ENCODE measurements at places on chromosomes 6 and 20.

DNA sequence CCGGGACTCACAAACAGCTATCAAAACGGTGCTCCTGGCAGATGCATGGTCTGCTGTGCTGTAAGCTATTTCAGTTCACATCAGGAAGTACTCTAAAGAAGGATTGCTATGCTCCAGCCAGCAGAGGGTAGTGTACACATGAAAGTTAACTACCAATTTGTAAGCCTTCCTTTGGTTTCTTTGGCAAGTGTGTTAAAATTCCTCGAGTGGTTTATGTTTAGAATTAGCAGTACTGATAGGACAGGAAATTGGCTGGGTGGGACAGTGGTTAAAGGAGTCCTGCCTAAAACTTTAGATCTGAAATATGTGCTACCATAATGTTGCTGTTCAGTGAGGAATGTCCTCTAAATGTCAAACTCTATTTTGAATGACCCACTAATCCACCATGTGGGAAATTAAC lies 47.4 kb downstream of the TRMT11 start:
- DNase-seq: peak; percentile 4

- no peak for DNase-seq
These were observed 100.6 kb upstream of the EMILIN3 start for GRCh38 chr20:41467220-41467619.

DNA sequence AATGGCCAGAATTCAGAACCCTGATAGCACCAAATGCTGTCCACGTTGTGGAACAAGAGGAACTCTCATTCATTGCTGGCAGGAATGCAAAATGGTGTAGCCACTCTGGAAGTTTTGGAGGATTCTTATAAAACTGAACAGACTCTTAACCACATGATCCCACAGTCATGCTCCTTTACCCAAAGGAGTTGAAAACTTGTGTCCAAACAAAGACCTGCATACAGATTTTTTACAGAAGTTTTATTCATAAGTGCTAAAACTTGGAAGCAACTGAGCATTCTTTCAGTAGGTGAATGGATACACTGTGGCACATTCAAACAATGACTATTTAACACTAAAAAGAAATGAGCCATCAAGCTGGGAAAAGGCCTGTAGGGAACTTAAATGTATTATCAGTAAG lies 32.5 kb downstream of the PREP start:
- no peak for DNase-seq

- no peak for DNase-seq
These were observed 99.1 kb downstream of the ALDH8A1 start for GRCh38 chr6:134850721-134851305.

GRCh38 chr6:51139950-51140385 lies 321.3 kb downstream of the TFAP2B start:
- no peak for DNase-seq

GRCh38 chr20:32155017-32155981 lies 45.8 kb downstream of the TM9SF4 start:
- peak; percentile 37 for DNase-seq

DNA sequence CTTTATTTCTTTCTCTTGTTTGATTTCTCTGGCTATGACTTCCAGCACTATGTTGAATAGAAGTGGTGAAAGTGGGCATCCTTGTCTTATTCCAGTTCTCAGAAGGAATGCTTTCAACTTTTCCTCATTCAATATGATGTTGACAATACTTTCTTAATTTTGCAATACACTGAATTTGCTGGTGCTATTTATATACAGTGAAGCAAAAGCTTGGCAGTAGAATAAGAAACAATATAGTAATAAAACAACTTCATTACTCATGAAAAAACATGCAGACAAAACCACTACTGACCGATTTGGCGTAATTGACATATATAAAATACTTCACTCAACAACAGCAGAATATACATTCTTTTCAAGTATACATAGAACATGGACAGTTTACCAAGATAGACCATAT lies 96.4 kb downstream of the CFAP61 start:
- DNase-seq: no peak

DNA sequence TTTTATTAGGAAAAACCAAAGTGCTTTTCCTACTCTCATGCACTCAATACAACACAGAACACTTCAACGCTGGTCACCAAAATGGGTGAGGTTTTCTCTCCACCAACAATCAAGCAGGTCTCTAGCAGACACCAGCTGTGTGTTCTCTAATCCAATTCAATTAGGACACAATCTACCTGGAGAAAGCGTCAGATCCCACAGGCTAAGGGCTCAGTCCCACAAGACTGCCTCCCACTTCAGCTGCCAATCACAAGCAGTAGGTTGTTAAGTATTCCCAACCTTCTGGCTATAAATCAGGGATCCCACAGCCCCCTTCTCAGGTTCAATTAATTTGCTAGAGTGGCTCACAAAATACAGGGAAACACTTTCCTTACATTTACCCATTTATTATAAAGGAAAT lies 47.7 kb downstream of the STMND1 start:
- DNase-seq: no peak

DNA sequence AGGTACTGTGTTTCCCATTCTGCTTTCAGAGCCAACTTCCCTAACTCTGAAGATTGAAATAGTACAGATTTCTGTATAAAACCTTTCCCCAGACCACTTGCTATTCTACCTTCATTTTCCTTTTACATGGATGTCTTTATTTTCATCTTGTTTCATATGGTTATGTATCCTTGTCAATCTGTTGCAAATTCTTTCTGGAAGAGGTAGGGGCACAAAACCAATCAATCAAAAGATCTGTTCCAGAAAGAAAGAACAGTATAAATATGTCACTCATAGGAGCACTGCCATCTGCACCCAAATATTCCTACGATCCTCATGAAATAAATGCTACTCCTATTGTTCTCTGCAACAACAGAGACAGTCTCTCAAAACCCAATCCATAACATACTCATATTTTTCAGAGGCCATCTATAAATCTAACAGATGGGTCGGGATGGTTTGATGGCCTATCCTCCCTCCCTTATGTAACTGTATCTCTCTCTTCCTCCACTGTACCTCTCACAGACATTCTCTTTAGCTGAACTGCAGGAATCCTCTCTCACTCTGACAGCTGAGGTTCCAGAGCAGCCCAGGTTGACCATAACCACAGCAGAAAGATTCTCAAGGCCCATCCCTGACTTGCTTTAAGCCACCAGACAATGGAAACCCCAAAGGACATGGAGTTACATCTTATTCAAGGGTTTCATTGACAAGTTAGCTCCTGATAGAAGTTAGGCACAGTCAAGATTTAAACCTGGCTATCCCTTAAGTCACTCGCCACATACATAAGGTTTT lies 112.8 kb downstream of the ZMYND8 start:
- no peak for DNase-seq

- DNase-seq: no peak
These were observed 3.4 kb upstream of the SRC start for GRCh38 chr20:37342231-37343177.

- no peak for DNase-seq
These were observed 520.8 kb downstream of the KIF16B start for GRCh38 chr20:16052456-16052855.

GRCh38 chr6:130742131-130742681 lies 85.0 kb upstream of the SMLR1 start:
- no peak for DNase-seq

DNA sequence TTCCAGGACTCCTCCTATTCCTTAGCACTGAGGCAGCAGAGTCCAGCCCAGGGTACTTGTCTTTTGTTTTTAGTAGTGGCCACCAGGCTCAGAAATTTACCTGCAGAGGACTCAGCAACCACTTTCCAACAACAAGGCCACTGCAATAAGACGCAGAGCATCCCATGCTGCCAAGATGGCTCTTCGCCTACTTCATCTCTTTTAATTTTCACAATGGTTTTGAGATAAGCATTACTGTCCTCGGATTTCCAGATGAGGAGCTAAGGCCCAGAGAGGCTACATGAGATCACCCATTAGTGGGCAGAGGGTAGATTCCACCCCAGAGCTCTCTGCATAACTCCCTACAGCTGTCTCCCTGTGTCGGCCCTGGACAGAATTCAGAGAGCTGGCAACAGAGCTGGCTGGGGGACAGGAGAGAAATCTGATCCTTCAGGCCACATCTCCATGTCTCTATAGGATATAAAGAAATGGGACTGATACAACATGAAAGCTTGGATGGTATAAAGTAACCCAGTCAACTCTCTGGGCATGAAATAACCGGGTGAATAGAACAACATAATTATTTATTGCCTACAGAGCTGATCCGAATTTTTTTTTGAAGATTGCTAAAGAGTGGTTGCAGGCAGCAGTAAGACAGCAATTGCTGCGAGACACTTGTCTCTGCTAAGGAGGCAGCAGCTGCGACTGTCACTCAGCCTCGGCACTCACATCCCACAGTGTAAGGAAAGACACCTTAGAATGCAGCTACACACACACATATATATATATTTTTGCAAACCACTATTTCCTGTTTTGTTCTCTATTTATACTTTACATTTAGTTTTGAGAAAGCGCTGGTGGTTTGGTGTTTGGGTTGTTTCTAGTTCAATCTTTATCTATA lies 37.2 kb downstream of the SCML4 start:
- no peak for DNase-seq

DNA sequence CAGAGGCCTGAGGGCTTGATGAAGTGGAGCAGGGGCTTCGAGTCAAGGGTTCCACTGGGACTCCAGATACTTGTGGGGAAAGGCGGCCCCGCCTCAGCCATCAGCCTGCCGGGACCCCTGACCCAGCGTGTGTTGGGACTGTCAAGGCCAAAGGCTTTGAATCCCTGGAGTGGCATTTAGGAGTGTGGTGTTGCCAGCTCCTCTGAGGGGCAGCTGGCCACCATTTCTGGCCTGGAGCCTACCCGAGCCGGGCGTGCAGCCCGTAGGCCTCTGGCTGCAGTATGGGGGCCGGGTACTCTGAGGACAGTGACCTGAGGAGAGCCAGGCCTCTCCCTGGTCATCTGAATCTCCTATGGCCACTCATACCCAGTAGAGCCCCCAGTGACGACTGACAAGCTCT lies 40.0 kb downstream of the RRBP1 start:
- no peak for DNase-seq

- DNase-seq: peak; percentile 33
These were observed 10.5 kb upstream of the TOX2 start for GRCh38 chr20:43903953-43904826.

DNA sequence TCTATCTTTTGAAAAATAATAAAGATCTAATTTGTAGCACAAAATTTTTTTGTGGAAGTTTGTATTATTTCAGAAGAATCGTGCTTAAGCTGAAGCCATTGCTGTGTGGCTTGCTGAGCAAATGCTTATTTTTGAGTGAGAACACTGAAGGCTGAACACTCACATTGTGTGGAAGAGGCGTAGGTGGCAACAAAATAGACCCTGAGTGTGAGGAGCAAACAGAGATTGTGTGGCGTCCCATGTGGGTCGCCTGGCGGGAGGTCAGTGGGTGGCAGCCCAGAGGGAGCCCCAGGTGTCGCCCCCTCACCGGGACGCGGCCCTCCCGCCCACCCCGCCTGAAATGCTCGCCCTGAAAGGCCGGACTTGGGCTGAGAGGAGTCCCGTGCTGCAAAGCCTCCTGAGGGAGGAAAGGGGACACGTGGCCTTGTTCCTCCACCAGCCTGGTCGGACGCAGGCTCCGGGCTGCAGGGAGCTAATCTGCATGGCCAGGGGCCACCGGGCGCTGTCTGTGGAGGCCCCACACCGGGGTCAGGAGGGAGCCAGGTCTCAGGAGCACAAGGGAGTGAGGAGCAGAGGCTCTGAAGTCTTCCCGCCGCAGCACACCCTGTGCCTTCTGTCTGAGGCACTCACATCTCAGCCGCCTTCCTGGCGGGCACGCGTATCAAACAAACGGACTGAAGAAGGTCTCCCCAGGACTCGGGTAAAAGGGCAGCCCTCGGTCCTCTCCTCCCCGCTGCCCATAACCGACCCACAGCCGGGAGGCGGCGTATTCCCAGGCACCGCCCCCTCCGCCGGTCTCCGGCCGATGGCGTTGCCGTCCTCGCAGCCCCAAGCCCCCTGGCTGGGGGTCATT lies 15.9 kb downstream of the DDO start:
- DNase-seq: no peak

GRCh38 chr6:116450185-116450710 lies 10.9 kb upstream of the CALHM6 start:
- DNase-seq: no peak

- DNase-seq: no peak
These were observed 852 bp downstream of the SYNGAP1 start for GRCh38 chr6:33420491-33421343.

GRCh38 chr20:20267685-20268370 lies 100.1 kb upstream of the INSM1 start:
- no peak for DNase-seq

DNA sequence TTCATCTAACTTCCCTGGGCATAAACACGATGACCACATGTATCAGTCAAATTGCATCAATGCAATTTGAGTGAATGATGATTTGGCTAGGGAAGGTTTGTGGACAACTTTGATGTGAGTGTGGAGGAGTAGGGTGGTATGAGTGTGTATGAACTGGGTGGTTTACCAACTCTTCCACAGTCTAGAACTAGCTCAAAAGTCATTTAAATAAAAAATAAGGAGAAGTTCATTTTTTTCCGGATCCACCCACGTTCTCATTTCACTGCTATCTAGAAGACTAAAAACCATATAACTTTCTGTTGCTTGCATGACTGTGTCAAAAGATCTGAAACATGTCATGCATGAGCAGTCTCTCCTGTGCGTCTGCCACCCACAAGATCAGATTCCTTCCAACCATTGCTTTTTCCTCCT lies 23.6 kb downstream of the SLC35D3 start:
- no peak for DNase-seq

DNA sequence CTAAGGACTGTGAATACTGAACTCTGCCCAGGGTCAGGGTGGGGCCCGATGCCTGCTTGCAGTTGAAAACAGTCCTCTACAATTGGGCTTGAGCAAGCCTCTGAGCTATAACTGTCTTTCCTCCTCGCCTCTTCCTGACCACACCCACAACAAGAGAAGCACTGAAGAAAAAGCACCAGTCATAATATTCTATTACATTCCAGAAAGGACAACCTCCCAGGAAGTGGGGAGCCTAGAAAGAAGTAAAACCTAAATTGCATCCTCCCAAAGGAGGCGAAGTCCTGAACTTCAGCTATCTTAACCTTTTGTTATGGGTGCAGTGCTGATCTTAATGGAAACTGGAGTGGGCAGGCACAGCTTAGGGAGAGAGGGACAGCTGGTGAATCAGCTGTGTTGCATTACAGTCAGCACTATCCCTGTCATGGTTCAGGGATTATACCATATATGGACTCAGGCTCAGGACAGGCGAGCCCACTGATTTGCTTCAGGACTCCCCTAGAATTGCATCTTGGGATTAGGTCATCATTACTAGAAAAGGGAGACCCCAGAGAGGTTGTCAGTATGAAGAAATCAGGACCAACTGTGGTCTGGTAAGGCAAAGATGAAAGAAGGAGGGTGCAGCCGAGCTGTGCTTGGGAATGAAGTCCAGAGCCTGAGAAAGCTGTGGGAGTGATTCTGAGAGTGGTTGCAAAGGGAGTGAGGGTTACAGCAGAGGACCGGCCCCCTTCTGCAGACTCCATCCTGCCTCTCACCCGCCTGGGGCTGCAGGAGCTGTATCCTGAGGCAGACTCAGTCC lies 18.3 kb upstream of the TRAM2 start:
- DNase-seq: no peak

GRCh38 chr20:24697411-24697810 lies 228.0 kb downstream of the SYNDIG1 start:
- no peak for DNase-seq
